Astrocyte of the spinal cord (primary cell): ENCODE measurements at places on chromosomes 5 and 9.

DNA sequence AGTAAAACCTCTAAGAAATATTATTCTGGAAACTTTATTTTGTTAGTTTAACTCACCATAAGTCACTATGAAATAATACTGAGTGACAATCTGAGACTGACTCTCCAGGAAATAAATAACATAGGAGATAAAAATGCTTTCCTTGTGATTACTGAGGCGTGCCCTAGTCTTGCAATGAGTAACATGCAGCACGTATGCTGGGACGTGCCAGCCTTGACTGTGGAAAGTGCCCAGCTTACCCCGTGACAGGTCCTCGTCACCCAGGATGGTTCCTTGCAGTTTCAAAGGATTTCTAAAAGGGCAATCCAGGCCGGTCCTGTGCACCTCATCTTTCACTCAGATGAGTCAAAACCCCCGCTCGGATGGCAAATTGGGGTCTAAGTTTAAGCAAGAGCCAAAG, 720.8 kb upstream of the ADAMTS16 start:
- DNase-seq, result no peak

DNA sequence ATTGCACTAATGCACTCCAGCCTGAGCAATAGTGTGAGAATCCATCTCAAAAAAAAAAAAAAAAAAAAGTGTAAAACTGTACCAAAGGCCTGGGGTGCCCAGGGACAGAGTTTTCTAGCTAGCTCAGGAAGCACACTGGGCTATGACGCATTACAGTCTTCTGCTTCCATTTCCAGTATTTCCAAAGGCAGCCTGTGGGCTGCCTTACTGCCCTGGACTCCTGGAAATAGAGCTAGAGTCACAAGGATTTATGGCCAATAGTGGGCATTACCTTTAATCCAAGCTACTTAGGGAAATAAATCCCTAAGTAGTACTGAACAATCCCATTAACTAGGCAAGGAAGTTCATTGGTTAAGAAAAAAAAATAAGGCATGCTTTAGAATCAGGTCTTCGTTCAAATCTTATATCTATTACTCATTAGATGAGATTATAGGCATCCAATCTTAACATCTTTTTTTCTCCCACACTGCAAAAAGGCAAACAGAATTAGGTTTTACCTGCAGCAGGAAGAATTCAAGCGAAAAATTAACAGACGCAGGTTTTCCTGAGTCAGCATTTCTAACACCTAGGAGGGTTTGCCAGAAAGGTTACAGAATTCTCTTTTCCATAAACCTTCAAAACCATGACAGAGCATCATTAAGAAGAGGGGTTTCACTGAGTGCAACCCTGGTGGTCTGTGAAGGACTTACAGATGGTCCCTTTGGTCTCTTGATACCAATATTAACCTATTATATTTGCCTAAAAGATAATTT, 85.6 kb upstream of the CCDC112 start:
- no peak for DNase-seq

- DNase-seq, result no peak
Measured at GRCh38 chr9:89933578-89933977, 328.8 kb downstream of the GADD45G start.

- no peak for DNase-seq
Measured at GRCh38 chr5:165119175-165119574, 1613.8 kb downstream of the MAT2B start.

DNA sequence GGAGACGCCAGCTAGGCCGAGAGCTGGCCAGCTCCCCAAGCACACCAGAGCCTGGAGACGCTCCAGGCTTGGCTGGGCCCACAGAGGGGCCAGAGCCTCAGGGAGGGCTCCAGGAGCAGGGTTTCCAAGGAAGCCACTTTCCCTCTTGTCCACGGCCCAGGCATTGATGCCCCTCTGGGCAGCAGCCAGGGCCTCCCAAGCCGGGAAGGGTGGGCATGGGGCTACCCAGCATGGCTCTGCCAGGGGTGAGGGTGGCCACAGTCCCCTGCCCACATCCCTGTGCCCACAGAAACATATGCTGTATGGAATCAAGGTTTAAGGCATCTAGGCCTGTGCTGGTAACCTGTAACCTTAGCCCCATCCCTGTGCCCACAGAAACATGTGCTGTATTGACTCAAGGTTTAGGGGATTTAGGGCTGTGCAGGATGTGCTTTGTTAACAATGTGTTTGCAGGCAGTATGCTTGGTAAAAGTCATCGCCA, 1.5 kb upstream of the DPP7 start:
- DNase-seq, result no peak
